CD4-positive, alpha-beta T cell treated with Interleukin-17A for 4 hours (primary cell): ENCODE measurements at places on chromosomes 6 and 20.
A peak's percentile ranks its signal among the peaks of the same experiment; 100 is the strongest.

- DNase-seq: no peak
These were observed 71.5 kb downstream of the CD83 start for GRCh38 chr6:14189074-14189473.

DNA sequence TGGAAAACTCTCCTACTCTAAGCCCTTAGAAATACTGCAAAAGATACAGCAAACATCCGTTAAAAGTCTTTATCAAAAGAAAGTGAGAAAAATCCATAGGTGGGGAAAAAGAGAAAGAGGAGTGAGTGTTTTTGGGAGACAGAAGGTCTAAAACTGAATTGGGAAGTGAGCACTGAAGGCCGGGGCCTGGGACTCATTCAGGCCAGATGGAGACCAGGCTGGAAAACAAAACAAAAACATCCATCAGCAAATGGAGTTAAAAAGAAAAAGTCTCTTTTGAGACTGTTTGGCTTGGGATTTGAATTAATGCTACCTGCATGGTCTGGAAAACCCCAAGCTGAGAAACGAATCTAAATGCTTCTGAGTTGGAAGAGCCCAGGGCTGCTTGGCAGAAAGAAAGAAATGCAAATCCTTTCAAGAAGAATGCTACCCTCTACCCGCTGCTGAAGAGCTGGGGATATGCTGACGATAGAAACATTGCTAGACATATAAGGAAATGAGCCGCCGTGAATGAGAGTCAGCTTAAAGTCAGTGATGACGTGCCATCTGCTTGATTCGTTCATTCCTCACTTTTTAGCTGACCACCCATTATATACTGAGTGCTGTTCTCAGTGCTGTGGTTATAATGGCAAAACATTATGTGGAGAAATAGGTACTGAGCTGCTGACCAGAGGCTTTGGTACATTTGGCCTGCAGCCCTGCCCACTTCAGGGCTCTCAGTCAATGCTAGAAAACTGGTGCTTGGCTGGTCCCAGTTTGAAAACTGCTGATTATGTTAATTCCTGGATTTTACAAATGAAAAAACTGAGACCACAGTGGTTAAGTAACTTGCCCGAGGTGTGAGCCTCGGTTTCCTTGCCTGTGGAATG, 28.0 kb upstream of the TULP4 start:
- peak; percentile 28 for DNase-seq

DNA sequence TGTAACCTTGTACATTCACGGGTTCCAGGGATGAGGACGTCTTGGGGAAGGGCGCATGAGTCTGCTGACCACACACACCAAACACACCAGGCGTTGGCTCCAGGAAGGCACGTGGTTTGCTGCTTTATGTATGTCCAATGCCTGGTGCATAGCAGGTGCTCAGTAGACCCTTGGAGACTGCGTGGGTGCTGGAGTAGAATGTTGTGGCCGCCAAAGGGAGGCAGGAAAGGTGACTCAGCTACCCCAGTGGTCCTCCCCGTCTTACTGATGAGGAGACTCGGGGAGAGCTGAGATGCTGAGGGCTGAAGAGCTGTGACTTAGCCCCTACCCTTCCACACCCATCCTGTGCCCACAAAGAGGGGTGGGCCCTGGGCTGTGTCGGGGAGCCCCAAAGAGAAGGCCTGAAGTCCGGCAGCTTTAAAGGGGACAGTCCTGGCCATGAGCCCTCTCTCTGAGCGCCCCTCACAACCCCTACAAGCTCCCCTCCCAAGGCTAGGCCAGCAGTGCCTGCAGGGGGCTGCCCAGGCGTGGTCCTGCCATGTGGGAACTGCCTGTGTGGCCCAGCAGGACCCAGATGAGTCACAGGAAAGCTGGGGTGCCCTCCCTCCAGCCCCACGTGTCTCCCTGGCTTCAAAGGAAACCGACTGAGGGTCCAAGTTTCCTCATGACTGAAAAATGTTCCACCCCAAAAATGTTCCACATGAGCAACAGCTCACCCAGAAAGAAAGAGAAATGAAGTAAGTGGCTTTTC, 28.0 kb upstream of the PTGIS start:
- peak; percentile 35 for DNase-seq

DNA sequence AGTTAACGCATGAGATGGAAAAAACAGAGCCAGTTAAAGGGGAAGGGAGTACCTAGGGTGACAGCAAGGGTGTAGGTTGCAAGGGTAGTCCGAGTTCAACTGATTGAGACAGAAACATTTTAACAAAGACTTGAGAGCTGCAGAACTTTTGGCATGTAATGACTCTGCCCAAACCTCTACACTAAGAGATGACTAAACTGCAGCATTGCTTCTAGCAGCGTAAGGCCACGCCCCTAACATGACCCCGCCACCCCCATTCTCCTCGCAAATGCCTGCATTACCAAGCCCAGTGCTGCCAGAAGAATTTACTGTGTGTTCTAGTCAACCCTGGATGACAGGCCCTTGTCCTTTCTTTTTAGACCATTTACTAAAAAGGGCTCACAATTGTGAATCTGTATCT, 6.3 kb upstream of the HINT3 start:
- no peak for DNase-seq

DNA sequence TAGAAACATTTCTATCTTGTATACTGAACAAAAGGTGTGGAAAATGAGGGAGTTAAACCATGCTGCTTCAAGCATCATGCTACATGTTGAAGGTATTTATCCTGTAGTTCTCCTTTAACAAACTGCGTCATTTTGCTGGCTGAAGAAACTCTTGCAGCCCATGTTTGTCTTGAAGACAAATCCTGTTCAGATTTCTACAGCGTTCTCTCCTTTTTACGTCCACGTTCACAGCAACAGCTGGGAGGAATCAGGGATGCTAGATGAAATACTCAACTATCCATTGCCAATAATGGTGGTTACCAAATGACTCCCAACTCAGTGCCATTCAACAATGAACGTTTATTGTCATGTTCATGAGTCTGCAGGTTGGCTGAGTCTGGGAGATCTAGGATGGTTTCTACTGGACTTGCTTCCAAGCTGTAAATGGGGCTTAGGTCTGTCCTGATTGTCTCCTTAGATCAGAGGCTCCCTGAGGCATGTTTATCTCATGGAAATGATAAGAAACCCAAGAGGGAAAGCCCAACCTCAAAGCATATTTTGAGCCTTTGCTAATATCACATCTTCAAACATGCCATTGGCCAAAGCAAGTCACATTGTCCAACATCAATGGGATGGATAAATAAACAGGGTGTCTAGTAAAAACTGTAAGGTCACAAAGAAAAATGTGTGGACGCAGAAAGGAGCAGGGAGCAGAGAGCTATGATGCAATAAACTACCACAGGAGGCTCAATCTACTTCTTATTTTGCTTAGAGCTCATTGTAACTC, 2.7 kb upstream of the PLCB1 start:
- DNase-seq: no peak

- DNase-seq: no peak
These were observed 41.1 kb downstream of the TFAP2A start for GRCh38 chr6:10373642-10374359.

- DNase-seq: no peak
These were observed 49.4 kb downstream of the CTCFL start for GRCh38 chr20:57475388-57476083.

DNA sequence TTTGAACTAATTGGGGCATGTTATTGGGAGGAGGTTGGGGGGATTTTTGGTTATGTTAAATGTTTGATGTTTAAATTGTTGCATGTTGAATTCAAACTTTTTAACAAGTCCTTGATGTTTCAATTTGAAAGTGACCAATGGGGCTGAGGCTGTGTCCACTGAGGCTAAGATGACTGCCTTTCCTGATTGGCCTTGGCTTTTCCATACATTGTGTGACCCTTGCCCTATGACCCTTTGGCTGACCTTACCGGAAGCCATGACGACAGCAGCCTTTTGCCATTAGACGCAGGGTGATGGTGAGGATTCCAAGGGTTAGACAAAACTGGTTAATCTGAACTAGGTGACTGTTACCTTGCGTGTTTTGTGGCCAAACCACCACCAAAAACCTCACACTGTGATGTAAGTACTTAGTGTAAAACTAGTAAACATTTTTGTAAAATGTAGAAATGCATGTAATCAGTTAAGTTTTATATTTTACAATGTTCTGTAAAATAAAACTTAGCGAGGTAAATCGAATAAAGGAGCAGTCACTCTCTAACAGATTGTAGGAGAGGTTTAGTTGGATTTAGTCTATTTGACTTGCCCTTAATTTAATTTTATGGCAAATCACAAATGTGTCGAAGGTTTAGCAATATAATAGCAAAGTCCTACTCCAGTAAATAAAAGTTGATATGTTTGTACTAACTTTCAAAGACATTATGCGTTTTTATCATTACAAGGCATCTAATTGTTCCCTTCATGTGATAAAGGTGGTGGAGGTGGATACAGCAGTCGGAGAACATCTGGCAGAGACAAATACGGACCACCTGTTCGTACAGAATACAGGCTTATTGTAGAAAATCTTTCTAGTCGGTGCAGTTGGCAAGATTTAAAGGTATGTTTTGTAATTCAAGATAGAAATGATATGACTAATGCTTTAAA, 1.6 kb downstream of the SRSF6 start:
- DNase-seq: no peak

GRCh38 chr20:50193836-50194421, 3.3 kb downstream of the CEBPB start:
- DNase-seq: no peak

DNA sequence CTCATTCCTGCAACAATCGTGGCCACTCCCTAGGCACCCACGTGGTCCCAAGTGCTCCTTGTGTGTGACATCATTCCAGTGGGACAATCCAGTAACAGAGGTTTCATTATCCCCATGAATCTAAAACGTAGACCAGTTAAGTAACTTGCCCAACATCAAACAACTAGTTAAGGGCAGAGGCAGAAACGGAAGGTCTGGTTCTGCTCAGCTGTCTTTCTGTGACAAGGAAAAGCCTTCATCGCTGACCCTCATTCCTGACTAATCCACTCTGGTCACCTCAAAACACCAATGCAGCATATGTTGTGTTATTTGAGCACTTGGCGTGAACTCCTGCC, 261.4 kb upstream of the JARID2 start:
- no peak for DNase-seq

GRCh38 chr20:59165396-59165795, 1.8 kb downstream of the ZNF831 start:
- DNase-seq: no peak

- DNase-seq: no peak
These were observed 1.5 kb upstream of the COL9A3 start for GRCh38 chr20:62815066-62815991.

DNA sequence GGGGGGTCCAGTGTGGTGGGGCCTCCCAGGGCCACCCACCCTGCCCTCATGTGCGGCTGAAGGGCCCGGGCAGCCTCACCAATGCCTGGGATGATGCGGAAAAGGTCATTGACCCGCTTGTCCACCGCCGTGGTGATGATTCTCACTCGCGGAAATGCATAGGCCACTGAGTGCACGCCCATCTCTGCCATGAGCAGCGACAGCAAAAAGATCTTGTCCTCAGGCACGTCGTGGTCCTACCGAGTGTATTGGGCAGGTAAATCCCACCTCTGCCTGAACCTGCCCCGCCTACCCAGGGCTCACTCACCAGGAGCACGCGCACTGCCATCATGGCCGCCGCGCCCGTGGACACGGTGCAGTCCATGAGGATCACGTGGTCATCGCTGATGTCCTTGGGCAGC, 16.1 kb downstream of the UCKL1 start:
- DNase-seq: no peak

DNA sequence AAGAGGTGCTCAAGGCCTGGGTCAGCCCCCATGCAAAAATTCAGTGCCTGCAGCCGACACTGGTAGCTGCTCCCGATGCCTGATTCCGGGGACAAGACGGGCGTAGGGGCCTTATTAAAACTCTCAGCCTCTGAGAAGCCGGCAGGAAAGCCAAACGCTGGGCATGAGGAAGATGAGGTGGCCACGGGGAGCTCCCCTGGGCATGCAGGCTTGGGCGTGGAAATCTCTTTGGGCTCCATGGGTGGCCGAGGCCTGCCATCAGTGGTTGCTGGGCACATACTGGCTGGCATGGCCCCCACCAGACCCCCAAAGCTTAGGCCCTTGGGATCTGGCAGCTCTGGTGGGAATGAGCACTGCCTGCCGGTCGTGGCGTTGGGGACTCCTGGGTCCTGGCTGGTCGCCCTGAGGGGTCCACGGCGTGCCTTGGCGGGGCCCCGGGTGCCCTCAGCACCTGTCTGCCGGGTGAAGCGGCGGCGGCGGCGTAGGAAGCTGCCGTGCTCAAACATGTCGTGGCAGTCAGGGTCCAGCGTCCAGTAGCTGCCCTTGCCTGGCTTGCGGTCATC, 586 bp downstream of the FOXS1 start:
- DNase-seq: no peak

GRCh38 chr6:32868257-32868788, 14.3 kb downstream of the PSMB9 start:
- peak; percentile 92 for DNase-seq

GRCh38 chr6:111918825-111919224, 45.6 kb upstream of the FYN start:
- DNase-seq: no peak

DNA sequence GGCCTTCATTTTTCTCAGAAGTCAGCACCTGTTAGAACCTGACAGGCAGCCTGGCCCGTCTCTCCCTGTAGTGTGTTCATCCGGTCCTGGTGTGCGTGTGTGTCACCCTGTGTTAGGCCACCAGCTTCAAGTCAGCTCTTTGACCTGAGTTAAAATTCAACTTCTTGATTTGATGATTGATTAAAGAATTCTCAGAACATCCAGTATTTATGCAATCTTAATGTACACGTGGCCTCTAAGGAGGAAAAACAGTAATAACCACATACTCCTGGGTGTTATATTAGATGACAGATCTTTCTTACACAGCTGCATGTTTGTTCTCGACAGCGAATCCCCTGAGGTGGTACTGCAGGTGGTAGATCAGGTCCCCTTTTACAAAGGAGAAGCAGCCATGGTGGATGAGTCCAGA, 19.1 kb upstream of the TMEM217 start:
- peak; percentile 12 for DNase-seq

DNA sequence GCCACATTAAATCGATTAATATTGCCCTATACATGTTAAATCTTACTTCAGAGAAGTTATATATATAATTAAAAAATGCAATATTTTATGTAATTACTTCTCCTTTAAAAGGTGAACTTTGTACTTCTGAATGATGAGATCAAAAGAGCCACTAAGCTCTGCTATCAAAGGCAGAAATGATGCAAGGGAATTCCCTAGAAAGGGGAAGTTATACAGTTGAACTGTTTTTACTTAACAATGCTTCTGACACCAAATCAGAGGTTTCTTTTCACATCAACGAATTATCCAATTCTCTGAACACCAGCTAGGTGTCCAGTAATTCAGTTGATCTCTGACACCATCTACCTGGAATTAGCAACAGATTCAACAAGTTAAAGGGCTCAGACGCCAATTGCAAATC, 319.9 kb upstream of the TSHZ2 start:
- no peak for DNase-seq

GRCh38 chr6:96967957-96968871, 43.7 kb downstream of the KLHL32 start:
- DNase-seq: no peak
